ENCODE measurements at places on chromosomes 13 and 19.

DNA sequence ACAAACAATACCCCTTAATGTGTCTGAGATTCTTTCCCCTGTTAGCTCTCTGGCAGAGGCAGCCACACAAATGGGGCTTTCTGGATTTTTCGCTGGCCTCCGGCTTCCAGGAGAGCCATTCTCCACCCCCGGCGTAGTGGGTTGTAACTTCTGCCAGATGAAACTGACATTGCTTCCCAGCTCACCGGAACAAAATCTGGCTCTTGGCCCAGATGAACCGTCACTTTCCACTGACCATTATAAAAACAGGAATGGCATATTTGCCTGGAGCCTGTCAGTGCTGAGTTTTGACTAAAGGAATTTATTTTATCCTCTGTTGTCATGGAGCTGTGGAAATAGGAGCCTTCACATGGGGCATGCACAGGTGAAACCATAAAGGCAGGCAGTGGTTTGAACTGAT, 120.6 kb upstream of the GPR12 start:
- peak; percentile 35 for DNase-seq

DNA sequence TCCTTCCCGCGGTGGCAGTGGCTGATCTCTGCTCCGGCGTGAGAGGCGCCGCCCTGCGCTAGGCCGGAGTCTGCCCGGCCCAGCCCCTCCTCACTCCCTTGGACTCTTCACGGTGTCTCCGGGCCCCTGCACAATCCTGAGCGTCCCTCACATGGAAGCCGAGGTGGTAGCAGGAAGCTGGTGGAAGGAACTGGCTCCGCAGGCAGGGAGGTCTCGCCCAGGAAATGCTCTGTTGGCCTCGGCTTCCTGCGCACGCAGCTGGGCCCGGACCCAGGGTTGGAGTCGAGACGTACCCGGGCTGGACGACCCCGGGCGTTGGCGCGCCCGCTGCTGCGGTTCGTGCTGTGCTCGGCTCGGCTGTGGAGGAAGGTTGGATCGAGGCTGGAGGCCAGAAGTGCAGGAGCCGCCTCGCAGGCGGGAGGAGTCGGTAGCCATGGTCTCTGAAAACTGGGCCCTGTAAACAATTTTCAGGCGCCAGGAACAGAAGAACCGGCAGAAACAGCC, 46.3 kb downstream of the ZNF724 start:
- peak; percentile 1 for DNase-seq

- DNase-seq: no peak
Observed at GRCh38 chr19:40355975-40356680, 7.6 kb downstream of the PLD3 start.

DNA sequence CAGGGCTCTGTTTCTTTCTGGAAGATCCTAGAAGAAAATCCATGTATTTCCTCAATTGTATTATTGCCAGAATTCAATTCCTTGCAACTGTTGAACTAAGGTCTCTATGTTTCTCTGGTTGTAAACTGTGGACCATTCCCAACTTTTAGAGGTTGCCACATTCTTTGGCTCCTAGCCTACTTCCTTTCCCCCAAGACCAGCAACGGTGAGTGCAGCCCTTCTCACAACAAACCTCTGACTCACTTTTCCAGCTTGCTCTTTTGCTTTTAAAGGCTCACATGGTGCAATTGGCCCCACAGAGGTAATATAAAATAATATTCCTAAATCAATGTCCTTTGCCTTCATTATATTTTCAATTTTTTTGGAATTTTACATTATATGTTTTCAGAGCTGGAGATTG, 371.3 kb downstream of the SLITRK5 start:
- peak; percentile 18 for DNase-seq

GRCh38 chr19:42281827-42282762, 13.0 kb downstream of the CIC start:
- DNase-seq: peak; percentile 50

DNA sequence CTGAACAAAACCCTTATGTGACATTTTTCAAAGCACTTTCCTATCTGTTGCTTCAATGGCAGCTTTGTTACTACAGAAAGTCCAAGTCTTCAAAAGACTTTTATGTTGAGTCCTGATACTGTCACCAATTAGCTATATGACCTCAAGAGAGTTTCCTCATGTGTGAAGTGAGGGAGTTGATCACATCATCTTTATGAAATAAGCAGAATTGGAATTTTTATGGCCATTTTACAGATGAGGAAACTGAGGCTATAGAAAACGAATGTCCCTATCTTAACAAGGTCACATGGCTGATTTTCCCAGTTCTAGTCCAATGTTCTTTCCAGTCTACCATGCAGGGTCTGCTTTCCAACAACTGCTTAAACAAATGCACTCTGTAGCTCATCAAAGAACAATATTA, 2.6 kb downstream of the TNFRSF19 start:
- DNase-seq: no peak

- DNase-seq: no peak
Observed at GRCh38 chr19:58416604-58417003, 8.2 kb downstream of the ZNF584 start.

GRCh38 chr19:19591133-19591825, 27.2 kb downstream of the PBX4 start:
- peak; percentile 98 for DNase-seq

DNA sequence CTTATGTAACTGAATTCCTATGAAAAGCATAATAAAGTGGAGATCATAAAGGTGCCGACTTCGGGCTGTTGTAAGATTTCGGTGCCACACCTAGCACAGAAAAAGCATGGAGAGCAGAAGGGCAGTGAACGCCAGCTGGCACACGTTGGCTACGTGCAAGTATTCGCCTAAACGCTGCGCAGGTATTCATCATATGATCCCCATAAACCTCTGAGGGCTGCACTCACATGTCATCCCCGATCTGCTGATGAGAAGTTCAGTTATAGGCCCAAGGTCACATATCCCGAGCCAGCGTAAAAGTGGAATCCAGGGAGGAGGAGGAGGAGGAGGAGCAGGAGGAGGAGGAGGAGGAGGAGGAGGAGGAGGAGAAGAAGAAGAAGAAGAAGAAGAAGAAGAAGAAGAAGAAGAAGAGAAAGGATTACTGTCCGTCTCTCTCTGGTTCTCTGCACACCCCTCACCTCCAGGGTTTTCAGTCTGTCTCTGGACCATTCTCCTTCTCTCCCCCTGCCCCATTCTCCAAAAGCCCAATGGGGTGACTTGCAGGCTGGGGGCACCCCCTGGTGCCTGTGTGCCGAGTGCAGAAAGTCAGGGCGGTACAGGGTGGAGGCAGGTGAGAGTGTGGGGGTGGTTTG, 18.6 kb upstream of the CYP2S1 start:
- DNase-seq: no peak

GRCh38 chr13:30971575-30971974, 39.1 kb downstream of the TEX26 start:
- peak; percentile 55 for DNase-seq

DNA sequence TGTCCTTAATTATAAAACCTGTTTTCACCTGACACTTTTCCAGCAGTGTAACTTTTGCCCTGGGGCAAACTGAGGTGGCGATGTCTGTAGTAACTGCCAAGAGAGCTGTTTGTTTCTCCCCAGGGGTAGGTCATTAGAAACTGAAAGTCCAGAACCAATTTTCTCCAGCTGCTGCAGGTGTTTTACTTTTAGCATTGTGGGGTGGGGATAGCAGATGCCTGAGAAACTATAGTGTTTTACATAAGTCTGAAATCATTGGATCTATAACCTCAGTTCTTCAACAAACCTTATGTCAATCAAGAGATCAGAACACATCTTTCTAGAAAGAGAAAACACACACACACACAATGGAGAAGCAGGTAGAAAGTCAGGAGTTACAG, 92.7 kb downstream of the LHFPL6 start:
- DNase-seq: no peak

DNA sequence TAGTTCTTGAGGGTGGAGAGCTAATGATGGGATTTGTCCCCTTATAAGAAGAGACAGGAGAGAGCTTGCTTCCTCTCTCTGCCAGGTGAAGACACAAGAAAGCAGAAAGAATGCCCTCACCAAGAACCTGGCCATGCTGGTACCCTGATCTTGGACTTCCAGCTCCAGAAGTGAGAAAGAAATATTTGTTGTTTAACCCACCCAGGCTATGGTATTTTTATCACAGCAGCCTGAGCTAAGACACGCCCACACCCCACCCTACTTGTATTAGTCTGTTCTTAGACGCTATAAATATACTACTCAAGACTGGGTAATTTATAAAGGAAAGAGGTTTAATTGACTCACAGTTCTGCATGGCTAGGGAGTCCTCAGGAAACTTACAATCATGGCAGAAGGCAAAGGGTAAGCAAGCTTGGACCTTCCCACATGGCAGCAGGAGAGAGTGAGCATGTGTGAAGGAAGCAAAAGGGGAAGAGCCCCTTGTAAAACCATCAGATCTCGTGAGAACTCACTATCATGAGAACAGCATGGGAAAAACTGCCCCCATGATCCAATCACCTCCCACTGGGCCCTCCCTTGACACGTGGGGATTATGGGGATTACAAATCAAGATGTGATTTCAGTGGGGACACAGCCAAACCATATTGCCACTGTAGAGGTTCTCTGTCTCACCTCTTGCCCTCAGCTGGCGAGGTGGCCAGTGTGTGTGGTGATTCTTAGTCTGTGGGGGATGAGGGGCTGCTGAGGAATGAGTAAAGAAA, 57.4 kb upstream of the RCBTB2 start:
- no peak for DNase-seq

DNA sequence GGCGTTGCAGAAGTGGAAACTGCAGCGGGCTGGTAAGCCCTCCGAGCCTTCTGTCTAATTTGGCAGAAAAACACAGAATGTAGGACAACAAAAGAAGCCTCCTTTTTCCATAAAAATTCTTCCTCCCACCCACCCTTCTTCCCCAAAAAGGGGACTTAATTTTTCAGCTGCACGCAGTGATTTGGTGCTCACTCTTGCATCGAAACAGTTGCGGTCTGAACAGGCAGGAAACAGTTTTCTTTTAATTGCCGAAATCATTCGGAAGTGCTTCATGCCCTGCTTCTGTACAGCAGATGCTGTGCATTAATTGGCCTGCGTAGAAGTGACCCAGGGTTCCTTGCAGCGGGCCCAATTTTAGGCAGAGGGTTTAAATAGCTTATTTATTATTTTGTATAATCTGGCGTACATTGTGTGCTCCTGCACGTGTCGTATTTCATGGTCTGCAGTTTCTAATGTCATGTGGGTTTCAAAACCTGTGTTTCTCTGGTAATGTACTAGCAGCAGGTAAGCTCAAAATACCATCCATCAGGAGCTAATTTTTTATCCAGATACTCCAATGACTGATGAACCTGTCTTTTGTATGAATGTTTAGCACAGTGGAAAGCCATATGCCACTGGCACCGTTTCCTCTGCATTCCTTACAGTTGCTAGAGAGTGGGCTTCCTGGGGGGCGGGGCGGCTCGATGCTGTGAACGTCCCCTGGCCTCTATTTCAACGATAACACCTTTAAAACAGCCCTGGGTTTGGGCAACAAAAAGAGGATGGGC, 66.6 kb downstream of the GGACT start:
- DNase-seq: no peak

DNA sequence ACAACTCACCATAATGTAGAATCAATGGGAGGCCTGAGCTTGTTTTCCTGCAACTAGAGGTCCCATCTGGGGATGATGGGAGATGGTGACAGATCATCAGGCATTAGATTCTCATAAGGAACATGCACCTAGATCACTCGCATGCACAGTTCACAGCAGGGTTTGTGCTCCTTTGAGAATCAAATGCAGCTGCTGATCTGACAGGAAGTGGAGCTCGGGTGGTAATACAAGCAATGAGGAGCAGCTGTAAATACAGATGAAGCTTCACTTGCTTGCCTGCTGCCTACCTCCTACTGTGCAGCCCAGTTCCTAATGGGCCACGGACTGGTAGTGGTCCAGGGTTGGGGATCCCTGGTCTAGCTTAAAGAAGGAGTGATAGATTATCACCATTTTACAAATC, 33.0 kb downstream of the KPNA3 start:
- DNase-seq: peak; percentile 27

Data from fibroblast of mammary gland (primary cell).